GM12865 (cell line): ENCODE measurements at places on chromosomes 7 and 10.

DNA sequence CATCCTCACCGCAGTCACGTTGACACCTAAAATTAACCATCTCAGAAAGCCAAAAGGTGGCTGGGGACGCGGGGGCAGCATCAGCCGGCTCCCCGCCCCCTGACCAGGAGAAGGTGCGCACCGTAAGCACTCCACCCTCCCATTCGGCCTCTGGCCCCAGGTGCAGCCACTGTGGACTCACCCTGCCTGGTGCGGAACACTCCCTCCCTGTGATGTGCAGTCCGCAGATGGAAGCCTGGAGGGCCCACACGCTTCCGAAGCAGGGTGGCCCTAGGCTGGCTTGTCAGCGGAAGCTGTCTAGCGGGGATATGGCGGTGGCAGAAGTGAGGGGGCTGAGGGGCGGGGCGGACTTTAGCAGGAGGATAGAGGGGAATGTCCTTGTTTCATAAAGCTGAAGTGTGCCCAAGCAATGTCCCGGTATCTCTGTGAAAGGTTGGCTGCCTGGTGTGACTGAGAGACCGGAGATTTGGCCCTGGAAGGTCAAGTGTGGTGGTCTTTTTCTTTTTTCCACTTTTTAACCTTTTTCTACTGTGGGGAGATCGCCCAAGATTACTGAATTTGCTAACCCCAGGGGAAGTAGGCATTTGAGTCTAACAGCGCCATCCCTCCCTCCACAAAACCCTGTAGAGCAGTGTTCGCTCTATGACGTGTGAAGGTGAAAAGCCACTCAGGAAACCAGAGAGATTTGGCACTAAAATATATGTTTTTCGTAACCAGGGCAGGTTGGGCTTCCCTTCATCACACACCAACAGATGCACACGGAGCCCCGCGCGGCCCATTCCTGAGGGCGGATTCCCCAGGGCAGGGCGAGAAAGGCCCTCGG is 74.7 kb downstream of the CXCL12 start:
- DNase-seq: no peak

- DNase-seq: no peak
Measured at GRCh38 chr10:75358835-75359421, 42.6 kb downstream of the ZNF503 start.

- DNase-seq: no peak
Measured at GRCh38 chr7:40348126-40348728, 213.4 kb downstream of the SUGCT start.

- DNase-seq: no peak
Measured at GRCh38 chr7:129617652-129618051, 6.1 kb downstream of the NRF1 start.

- peak; percentile 53 for DNase-seq
Measured at GRCh38 chr10:21517134-21518031, 8.1 kb downstream of the SKIDA1 start.

GRCh38 chr7:33547880-33548279 is 357.5 kb upstream of the BMPER start:
- no peak for DNase-seq

DNA sequence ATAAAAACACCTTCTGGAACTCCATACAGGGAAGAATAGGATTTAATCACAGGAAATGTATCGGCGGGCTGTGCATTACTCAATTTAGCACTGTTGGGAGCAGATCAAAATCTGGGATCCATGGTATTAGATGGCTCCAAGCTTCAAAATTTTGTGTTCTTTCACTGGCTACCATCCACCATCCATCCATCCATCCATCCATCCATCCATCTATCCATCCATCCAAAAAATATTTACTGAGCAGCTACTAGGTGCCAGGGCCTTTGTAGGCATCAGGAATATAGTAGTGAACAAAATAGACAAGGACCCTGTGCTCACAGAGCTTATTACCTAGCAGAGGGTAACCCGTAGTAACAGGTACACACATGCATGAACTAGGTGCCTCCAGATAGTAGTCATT is 280.2 kb downstream of the CCDC3 start:
- no peak for DNase-seq

DNA sequence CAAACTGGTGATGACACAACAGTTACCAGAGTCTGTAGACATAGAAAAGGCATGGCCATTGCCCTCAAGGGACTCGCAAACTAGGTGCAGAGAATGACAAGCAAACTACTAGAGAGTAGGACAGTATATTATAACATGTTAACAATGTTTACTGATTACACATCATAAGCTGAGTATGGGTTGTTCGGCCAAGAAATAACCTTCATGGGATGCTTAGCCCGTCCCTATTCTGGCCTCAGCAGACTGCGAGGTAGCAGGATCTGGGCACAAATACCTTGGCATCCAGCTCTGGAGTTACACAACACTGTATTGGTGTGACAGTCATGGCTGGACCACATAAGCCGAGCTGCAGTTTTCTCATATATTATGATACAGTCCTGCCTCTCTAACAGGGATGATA is 51.4 kb downstream of the ABCB4 start:
- no peak for DNase-seq

DNA sequence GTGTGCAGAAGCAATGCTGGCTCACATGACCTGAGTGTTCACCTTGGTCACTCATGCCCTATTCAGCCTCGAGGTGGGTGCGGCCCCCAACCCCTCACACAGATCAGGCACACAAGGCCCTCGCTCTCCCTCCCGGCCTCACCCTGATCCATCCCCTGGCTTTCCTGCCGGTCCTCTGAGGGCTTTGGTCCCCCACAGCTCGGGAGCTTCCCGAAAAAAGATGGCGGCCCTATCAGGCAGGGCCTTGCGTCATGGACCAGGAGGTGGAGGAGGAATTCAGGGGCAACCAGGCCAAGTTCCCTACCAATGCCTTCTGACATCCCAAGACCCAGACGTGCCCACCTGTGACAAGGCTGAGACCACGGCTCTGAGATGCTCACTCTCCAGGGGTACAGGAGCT is 43.7 kb upstream of the DNAAF5 start:
- no peak for DNase-seq

DNA sequence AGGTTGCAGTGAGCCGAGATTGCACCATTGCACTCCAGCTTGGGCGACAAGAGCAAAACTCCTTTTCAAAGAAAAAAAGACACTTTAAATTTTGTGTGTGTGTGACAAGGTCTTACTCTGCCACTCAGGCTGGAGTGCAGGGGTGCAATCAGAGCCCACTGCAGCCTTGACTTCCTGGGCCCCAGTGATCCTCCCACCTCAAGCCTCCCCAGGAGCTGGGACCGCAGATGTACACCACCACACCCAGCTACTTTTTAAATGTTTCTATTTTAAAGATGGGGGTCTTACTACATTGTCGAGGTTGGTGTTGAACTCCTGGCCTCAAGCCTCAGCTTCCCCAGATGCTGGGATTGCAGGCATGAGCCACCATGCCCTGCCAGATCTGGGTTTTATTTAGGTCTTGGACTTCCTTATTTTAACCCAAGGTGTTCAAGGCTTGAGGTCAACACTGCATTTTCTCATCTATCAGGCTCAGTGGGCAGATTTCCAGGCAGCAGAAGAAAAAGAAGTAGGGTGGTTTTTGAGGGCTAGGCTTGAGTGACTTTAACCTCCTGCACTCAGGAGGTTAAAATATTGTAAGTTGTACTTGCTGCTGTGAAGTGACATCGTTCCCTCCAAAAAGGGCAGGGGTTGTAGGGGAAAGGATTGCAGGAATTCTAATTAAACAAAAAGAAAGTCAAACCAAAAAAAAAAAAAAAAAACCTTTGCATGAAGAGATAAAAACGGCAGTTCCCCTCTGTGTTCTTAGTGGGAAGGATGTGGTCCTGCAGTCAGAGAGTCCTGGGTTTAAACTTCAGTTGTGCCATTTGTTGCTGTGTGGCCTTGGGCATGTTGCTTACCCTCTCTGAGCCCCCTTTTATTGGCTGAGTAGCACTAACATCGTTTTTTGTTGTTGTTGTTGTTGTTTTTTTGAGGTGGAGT is 71.5 kb downstream of the CARD11 start:
- DNase-seq: peak; percentile 74

DNA sequence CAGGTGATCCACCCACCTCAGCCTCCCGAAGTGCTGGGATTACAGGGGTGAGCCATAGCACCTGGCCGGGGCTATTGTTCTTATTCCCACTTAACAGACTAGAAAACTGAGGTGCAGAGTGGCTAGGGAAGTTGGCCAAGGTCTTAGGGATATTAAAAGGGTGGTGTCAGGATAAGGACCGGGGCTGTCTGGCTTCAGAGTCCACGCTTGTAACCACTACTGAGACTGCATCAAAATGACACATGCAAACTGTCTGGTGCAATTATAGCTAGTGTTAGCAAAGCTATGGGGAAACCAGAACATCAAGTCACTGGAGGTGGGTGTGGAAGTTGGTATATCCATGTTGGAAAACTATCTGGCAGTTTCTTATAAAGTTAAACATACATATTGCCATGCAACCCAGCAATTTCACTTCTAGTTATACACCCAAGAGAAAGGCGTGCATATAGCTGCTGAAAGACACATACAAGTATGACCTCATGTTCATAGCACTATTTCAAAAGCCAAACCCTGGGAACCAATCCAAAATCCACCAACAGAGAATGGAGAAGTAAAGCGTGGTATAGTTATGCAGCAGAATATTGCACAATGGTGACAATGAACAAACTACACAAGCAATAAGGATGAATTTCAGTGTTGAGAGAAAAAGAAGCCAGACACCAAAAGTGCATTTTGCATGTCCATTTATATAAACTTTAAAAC is 33.9 kb upstream of the EEPD1 start:
- DNase-seq: no peak

- no peak for DNase-seq
Measured at GRCh38 chr7:17646253-17646956, 293.9 kb downstream of the SNX13 start.

GRCh38 chr10:48469516-48470020 is 135.3 kb downstream of the ARHGAP22 start:
- no peak for DNase-seq

GRCh38 chr7:76220185-76221057 is 18.7 kb downstream of the SRRM3 start:
- no peak for DNase-seq

GRCh38 chr7:74042746-74043522 is 15.0 kb downstream of the ELN start:
- no peak for DNase-seq

GRCh38 chr7:45048748-45049147 is 40.0 kb downstream of the NACAD start:
- DNase-seq: no peak

DNA sequence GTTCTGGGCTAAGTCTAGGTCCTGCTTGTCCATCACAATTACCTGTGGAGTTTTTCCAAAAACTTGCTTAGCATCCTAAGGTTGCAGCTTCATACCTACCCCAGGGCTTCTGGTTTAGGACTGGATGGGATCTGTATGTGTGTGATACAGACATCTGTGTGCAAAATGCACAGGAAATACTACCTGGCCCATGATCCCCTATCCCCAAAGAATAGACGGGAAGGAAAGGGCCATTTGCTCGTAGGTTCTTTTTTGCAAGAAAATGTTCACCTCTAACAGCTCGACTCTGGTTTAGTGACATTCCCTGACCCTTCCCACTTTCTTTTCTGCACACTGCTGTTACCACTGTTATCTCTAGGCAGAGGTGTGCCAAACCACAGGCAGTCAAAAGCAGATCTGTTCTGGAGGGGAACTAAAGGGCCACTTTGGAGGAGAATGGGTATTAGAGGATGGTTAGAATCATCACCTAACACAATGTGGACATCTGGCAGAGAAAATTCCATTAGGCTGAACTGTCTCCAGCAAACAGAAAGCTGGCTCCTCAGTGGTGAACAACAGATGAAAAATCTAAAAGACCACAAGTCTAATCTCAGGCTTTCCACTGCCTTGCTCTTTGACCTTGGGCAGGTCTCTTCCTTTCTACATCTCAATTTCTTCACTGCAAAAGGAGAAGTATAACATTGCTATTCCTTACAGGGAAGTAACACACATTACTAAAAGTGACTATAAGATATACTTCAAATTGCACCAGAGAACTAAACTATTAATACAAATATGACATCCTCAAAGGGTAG is 107.4 kb downstream of the UBE2H start:
- no peak for DNase-seq

DNA sequence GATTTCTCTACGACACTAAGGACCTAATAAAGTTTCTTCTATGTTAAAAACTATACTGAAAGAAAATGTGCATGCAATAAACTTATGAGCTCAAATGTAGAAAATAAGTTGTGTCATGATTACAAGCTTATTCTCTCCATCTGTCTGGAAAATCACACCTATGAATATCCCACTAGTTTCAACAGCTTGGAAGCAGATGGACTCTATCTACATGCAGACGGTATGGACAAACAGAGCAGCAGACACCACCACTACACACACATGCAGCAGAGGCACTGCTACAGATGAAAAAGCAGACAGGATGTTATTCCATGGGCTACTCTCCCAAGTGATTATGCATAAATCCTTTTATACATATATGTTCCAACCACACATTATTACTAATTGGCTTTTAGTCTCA is 123.4 kb upstream of the TARP start:
- no peak for DNase-seq

DNA sequence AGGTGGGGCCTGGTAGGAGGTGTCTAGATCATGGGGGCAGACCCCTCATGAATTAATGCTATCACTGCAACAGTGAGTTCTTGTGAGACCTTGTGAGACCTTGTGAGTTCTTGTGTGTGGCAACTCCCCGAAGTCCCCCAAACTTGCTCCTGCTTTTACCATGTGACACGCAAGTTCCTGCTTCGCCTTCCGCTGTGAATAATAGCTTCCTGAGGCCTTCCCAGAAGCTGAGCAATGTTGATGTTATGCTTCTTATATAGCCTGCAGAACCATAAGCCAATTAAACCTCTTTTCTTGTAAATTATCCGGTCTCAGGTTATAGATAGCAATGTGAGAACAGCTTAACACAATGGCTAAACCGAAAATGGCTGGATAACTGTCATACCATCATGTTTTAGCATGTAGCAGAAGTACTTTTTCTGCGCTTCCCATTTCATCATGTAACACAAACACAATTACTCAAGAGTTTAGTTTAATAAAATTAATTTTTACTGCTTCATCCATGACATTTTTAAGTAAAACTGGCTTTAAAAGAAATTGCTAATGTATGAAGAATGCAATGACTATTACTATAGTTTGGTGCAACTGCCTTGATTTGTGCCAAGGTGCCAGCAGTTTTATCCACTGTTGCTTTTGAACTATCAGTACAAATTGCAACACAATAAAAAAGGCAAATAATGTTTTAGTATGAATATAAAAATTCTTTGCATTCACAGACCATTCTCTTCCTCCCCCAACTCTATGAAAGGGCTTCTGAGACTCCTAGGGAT is 87.7 kb upstream of the TMEM168 start:
- no peak for DNase-seq

GRCh38 chr10:18261768-18262231 is 121.6 kb downstream of the CACNB2 start:
- DNase-seq: no peak

- no peak for DNase-seq
Measured at GRCh38 chr10:116676633-116677032, 55.9 kb downstream of the PNLIPRP2 start.

GRCh38 chr10:72893136-72893798 is at the start of gene OIT3:
TSS of gene OIT3 (plus strand) at chr10:72893739. CDS start at chr10:72893799, 60 bp downstream.
- DNase-seq: no peak

- DNase-seq: no peak
Measured at GRCh38 chr7:74511345-74511744, 57.6 kb downstream of the GTF2IRD1 start.
